Gastroesophageal sphincter (tissue), 4 donors: ENCODE measurements at places on chromosomes 5 and 9.

- H3K27ac ChIP-seq, result no peak overlapping the region
- H3K4me1 ChIP-seq, result no peaks in the 10 kb centered on the region
- no peak for ATAC-seq
- H3K4me3 ChIP-seq, result no peak overlapping the region
- no peaks in the 10 kb centered on the region for H3K36me3 ChIP-seq
Observed at GRCh38 chr9:131546336-131547084, 1.2 kb downstream of the PRRT1B start.

DNA sequence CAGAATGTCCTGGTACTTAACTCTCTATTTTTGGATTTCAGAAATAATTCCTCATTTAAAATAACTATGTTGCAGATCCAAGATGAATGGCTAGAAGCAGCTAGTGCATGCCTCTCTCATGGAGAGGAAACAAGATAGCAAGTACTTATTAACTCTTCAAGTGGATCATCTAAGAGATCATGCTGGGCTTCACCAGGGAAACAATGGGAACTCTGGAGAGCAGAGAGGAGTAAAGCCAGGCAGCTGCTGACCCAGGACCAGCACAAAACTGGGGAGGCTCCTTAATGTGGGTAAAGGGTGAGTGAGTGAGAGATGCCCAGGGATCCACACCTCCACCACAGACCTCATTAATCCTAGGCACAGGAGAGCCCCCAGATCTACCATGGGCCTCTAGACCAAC lies 897.8 kb upstream of the ACO1 start:
- H3K36me3 ChIP-seq, result no peaks in the 10 kb centered on the region
- no peak overlapping the region for H3K27ac ChIP-seq
- no peak overlapping the region for H3K4me3 ChIP-seq
- ATAC-seq, result no peak
- H3K4me1 ChIP-seq, result no peaks in the 10 kb centered on the region

- H3K4me1 ChIP-seq, result peaks cover 73% of the 10 kb centered on the region
- no peaks in the 10 kb centered on the region for H3K27me3 ChIP-seq
- no peak for ATAC-seq
- H3K4me3 ChIP-seq, result no peak overlapping the region
- peak overlapping the region; percentile 71 for H3K27ac ChIP-seq
Observed at GRCh38 chr9:127129073-127129717, 6.8 kb upstream of the ANGPTL2 start.

- H3K27me3 ChIP-seq, result no peaks in the 10 kb centered on the region
- no peaks in the 10 kb centered on the region for H3K36me3 ChIP-seq
- no peaks in the 10 kb centered on the region for H3K4me1 ChIP-seq
- no peak overlapping the region for H3K27ac ChIP-seq
Observed at GRCh38 chr9:29691758-29692407, 2118.6 kb upstream of the C9orf72 start.

DNA sequence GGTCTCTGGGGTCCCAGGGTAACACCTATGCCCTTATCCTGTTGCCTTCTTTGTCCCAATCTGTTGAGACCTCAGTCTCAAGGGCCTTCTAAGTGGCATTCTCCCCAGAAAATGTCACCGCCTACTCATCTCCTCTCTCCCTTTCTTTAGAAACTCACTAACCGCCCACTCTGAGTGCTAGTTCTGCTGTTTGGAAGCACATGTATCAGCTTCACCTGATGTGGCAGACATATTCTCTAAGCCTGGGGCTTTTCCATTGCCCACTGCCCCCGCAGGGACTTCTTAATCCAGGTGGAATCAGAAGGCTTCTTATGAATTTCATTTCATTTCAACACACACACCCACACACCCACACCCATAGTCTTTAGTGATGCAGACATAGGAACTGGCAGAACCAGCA lies 165.1 kb downstream of the ASTN2 start:
- no peaks in the 10 kb centered on the region for H3K4me1 ChIP-seq
- H3K27ac ChIP-seq, result no peak overlapping the region
- H3K36me3 ChIP-seq, result no peaks in the 10 kb centered on the region
- H3K27me3 ChIP-seq, result no peaks in the 10 kb centered on the region
- no peak for ATAC-seq

GRCh38 chr5:10485142-10485795 lies 43.6 kb downstream of the ROPN1L start:
- no peaks in the 10 kb centered on the region for H3K36me3 ChIP-seq
- peaks cover 30% of the 10 kb centered on the region for H3K27me3 ChIP-seq
- ATAC-seq, result peak; percentile 75
- no peak overlapping the region for H3K4me3 ChIP-seq
- no peaks in the 10 kb centered on the region for H3K4me1 ChIP-seq

DNA sequence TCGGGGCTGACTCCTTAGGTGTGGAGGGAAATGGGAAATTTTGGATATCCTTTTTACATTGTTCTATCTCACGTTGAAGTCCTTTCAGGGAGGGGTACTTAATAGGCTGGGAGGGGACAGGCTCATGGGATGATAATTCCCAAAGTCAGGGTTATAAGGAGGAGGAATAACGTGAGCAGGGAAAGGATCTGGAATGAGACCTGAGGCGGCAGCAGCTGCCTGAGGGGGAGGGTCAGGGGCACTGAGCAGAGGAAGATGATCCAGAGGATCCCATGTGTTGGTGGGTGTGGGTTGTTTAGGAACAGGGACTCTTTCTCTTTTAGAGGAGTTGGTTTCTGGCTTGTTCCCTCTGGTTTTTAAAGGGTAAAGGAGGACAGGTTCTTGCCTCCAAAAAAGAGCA lies 18.7 kb downstream of the IFT74 start:
- ATAC-seq, result no peak
- H3K4me1 ChIP-seq, result no peaks in the 10 kb centered on the region
- no peaks in the 10 kb centered on the region for H3K36me3 ChIP-seq
- no peak overlapping the region for H3K4me3 ChIP-seq
- no peaks in the 10 kb centered on the region for H3K27me3 ChIP-seq

DNA sequence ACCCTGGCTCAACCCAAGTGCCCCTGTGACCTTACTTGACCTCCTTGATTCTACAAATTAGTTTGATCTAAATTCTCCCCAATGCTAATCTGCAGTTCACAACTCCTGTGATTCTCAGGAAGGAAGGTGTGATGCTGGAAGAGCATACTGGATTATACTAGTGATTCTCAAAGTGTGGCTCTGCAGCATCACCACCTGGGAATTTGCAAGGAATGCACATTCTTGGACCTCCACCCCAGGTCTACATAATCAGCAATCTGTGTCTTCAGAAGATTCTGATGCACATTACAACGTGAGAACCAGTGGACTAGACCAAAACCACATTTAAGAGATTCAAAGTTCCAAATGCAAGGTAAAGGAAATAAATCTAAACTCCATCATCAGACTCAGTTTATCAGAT lies 198.6 kb downstream of the AGTPBP1 start:
- ATAC-seq, result no peak
- no peaks in the 10 kb centered on the region for H3K27me3 ChIP-seq
- no peaks in the 10 kb centered on the region for H3K36me3 ChIP-seq
- no peaks in the 10 kb centered on the region for H3K4me1 ChIP-seq

DNA sequence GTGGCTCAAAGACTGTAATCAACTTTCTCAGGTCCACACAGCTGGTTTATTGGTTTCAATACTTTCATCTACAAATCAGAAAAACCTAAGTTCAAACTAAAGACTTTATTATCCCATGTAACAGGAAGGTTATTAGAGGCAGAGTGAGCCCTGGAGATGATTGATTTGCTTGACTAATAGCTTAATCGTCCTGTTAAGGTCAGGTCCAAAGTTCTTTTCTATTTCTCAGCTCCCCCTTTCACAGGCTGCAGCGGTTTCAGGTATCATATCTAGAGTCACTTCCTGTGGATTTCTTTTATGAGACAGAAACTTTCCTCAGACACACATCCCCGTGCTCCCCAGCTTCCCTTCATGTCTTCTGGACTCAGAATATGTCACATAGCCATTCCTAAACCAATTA lies 166.4 kb downstream of the PRELID2 start:
- no peaks in the 10 kb centered on the region for H3K27me3 ChIP-seq
- no peaks in the 10 kb centered on the region for H3K36me3 ChIP-seq
- no peaks in the 10 kb centered on the region for H3K4me1 ChIP-seq
- H3K27ac ChIP-seq, result no peak overlapping the region
- H3K4me3 ChIP-seq, result no peak overlapping the region
- no peak for ATAC-seq

DNA sequence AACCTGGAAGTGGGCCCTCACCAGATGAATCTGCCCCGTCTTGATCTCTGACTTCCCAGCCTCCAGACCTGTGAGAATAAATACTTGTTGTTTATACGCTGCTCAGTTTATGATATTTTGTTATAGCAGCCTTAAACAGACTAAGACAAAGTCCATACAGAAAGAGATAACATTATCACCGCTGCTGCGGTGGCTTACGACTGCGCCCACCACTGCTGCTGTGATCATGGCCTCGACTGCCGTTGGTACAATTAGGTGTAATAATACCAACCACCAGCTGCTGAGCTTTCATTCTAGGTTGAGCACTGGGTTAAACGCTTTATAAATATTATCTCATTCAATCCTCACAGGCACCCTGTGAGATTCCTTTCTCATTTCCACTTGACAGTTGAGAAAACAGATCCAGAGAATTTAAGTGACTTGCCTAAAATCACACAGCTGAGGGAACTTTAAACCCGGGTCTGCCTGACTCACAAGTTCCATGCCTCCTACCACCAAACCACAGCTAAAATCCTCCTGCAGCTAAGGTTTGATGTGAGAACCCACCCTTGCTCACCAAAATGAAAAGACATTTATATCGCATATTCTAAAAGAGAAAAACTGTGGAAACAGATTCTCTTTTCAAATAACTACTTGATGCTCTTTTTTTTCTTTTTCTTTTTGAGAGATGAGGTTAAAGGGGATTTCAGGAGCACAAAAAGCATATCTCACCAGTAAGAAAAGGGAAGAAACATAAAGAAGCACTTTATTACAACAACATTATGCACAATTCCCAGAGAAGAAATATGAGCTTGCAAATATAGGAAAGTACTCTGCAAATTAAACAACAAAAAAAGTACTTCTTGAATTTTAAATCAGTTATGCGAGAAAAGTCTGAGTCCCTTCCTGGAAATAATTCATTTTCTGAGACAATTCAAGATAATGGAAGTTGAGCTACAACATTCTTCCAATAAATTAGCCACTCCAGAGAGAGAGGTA lies 23.9 kb downstream of the GOLM1 start:
- H3K4me1 ChIP-seq, result no peaks in the 10 kb centered on the region
- H3K36me3 ChIP-seq, result no peaks in the 10 kb centered on the region
- H3K4me3 ChIP-seq, result no peak overlapping the region
- no peak for ATAC-seq
- H3K27ac ChIP-seq, result no peak overlapping the region
- no peaks in the 10 kb centered on the region for H3K27me3 ChIP-seq

DNA sequence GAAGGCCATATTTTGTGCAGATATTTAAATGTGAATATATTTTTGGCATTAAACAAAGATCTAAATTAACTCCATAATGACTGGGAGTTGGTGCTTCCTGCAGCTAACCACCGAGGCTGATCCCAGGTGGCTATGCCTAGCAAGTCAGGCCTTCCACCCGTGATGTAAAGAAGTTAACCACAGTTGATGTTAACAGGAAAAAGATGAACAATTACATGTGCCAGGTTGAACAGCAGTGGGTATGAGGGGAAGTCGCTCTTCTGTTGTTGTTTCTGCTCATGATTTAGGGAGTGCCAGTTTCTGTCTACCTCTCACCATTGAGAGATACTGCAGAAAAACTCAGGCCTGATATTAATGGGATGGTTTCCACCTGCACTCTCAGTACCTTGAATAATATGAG lies 334.3 kb downstream of the EBF1 start:
- H3K4me1 ChIP-seq, result no peaks in the 10 kb centered on the region
- H3K4me3 ChIP-seq, result no peak overlapping the region
- H3K27me3 ChIP-seq, result no peaks in the 10 kb centered on the region
- no peak overlapping the region for H3K27ac ChIP-seq
- no peaks in the 10 kb centered on the region for H3K36me3 ChIP-seq
- no peak for ATAC-seq

GRCh38 chr9:35726931-35727330 lies 5.1 kb downstream of the TLN1 start:
- peak; percentile 60 for ATAC-seq
- H3K36me3 ChIP-seq, result peaks cover 42% of the 10 kb centered on the region
- H3K4me3 ChIP-seq, result peak overlapping the region; percentile 79
- peaks cover 84% of the 10 kb centered on the region for H3K4me1 ChIP-seq

GRCh38 chr9:132075853-132076252 lies 3.8 kb downstream of the MED27 start:
- no peaks in the 10 kb centered on the region for H3K36me3 ChIP-seq
- ATAC-seq, result no peak
- H3K4me1 ChIP-seq, result peaks cover 15% of the 10 kb centered on the region
- H3K4me3 ChIP-seq, result no peak overlapping the region

DNA sequence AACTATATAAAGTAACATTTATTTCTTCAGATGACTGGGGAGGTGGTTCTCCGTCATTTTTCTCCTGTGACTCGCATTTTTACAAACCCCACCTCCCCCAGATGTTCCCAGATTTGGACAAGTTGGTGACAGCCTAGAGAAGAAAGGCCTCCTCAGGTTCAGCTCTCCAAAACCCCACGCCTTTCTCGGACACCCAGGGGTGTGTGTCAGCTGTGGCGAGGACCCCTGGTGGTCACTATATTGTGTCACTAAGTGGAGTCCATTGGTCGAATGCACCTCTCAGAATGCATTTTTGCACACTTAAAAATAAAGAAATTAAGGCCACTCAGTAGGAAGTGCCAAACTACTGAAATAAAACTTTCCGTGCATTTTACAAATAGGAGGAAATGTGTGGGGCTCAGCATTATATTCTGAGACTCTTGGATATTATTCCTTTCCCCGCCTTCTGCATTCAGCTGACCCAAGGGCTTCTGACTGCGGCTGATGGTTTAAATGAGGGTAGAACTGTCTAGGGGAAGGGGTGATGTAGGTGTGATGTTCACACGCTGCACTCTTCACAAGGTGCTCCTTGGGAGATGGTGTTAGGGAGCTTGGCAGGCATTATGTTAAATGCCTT lies 47.6 kb downstream of the ACO1 start:
- H3K36me3 ChIP-seq, result peaks cover 100% of the 10 kb centered on the region
- no peaks in the 10 kb centered on the region for H3K27me3 ChIP-seq
- H3K27ac ChIP-seq, result no peak overlapping the region
- no peak overlapping the region for H3K4me3 ChIP-seq
- H3K4me1 ChIP-seq, result no peaks in the 10 kb centered on the region

GRCh38 chr5:133421394-133421793 lies 190.9 kb downstream of the FSTL4 start:
- no peak for ATAC-seq
- H3K27ac ChIP-seq, result no peak overlapping the region
- peaks cover 15% of the 10 kb centered on the region for H3K27me3 ChIP-seq
- H3K4me3 ChIP-seq, result no peak overlapping the region
- H3K4me1 ChIP-seq, result no peaks in the 10 kb centered on the region
- no peaks in the 10 kb centered on the region for H3K36me3 ChIP-seq

- no peaks in the 10 kb centered on the region for H3K27me3 ChIP-seq
- no peak overlapping the region for H3K4me3 ChIP-seq
- no peaks in the 10 kb centered on the region for H3K4me1 ChIP-seq
- H3K27ac ChIP-seq, result no peak overlapping the region
Observed at GRCh38 chr5:160565376-160565775, 143.7 kb downstream of the PTTG1 start.

- H3K27ac ChIP-seq, result no peak overlapping the region
- ATAC-seq, result no peak
- no peaks in the 10 kb centered on the region for H3K36me3 ChIP-seq
- no peak overlapping the region for H3K4me3 ChIP-seq
Observed at GRCh38 chr5:6556089-6556801, 76.6 kb downstream of the NSUN2 start.
